Central memory CD8-positive, alpha-beta T cell (primary cell): ENCODE measurements at places on chromosomes 5 and 9.

DNA sequence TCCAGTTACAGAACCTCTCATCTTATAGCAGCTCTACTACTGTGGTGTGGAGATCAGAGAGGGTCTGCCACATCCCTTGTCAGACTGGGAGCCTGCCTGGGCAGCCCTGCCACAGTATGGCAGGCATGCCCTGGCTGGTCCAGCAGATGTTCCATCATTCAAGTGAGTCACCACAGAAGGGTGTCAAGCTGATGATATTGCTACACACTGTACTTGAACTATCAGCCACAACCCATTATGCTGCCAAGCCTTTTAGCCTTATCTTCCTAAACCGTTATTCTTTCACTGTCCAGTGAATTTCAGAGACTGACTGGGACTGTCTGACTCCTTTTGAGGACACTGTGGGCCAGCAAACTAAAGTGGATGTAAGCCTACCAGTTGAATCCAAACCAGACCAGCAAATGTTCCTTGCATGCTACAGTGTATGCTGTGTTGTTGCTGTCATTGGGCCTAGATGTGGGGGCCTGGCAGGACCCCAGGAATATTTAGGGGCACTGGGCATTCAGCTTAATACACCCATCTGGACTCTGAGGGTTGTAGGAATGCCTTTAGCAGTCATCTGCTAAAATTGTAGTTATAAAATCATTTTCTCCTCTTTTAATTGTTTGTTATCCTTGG, 202.6 kb downstream of the NR3C1 start:
- DNase-seq = no peak

- DNase-seq = no peak
These were observed 115.3 kb upstream of the CDKN2B start for GRCh38 chr9:22124263-22125011.

- DNase-seq = no peak
These were observed 821.0 kb upstream of the GRAMD2B start for GRCh38 chr5:125602184-125602583.

DNA sequence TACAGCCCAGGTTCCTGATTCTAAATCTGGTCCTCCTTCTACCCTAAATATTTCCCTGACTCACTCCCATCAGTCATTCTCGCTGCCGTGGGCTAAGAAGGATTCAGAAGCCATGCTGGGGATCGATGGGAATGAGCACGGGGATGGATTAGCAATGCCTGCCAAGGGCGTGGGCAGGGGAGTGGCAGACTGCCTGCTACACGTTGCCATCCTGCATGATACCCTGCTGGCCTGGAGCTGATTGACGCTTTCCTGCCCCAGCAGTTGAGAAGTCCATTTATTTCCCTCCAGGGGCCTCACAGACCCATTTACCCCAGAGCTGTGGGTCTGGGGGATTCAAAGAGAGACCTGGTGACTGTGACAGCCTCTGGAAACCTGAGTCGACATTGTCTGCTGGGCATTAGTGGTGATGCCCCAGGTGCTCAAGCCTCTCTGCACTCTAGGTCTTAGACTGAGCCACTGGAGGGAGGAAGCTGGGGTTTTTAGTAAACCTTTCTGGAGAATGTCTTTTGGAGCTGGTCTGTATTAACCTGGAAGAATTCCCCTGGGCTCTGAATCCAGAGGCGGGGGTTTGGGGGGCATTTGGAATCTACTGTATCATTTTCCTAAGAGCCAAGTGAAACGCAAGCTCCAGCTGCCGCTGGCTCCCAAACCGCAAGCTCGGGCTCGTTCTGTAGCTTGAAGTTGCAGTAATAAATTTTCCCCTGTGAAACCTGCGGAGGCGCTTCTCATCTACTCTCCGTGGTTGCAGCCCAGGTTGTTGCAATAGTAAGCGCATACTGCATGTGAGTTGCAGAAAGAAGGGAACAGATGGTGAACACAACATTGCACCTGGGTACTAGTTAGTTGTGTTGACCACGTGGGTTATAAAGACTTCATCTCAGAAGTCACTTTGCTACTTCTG, 76.3 kb upstream of the RAPGEF1 start:
- no peak for DNase-seq

DNA sequence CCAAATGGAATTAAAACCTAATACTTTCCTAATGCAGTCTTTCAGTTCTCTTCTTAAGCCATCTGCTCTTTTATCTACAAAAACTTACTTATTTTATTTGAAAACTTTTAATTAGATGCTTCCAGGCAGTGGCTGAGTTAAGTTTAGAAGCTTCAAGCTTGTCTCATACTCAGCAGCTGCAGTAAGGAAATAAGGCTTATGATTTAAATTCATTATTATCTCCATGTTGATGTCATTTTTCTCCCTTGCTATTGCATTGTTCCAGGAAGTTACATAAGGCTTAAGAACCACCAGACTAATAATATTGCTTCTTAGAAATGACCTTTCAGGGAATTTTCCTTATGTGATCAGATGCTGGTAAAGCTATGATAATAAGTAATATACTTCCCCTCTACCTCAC, 119.6 kb downstream of the PPP2R2B start:
- DNase-seq = no peak

DNA sequence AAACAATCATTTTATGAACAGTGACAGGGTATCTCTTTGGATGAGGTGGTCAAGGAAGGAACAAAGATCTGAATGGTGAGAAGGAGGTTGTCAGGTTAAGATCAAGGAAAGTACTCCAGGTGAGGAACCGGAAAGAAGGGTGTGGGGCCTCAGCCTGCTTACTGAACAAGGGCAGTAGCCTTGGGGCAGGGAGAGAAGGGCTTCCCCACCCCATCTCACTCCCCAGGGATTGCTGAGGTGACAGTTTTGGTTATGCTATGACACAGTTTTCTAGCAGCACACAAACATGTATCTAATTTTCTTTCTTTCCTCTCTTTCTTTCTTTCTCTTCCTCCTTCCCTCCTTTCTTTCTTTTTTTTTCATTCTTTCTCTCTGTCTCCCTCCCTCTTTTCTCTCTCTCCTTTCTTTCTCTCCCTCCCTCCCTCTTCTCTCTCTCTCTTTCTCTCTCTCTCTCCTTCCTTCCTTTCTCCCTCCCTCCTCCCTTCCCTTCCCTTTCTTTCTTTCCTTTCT, 4.1 kb upstream of the HDHD3 start:
- DNase-seq = no peak
